T-helper 17 cell (primary cell): ENCODE measurements at places on chromosomes 1 and 21. TPM values are rescaled to one million over a fixed set of nuclear protein-coding genes. Genes with fewer than 3 reads are reported as not detected.

Gene TEX50
- total RNA-seq = not detected

Gene OXCT2
- total RNA-seq = not detected

Gene RGS1
- total RNA-seq = 387 TPM

Gene RCSD1
- total RNA-seq = 101 TPM

Gene NEK7
- 42.1 TPM for total RNA-seq

Gene SLC1A7
- not detected for total RNA-seq

Gene MFAP2
- total RNA-seq = not detected

Gene RPTN
- not detected for total RNA-seq

Gene CGN
- total RNA-seq = 0.60 TPM

Gene UBE2U
- not detected for total RNA-seq

Gene NTNG1
- total RNA-seq = not detected

Gene FCRL3
- total RNA-seq = 8.8 TPM
